A549 treated with CpdA at 1 μM for 4 hours (cell line): ENCODE measurements at places on chromosomes 6 and 20. TPM values are rescaled to one million over a fixed set of nuclear protein-coding genes. Genes with fewer than 3 reads are reported as not detected.

The CST2 gene
- 0.22 to 0.44 TPM (median 0.39 TPM) in 3 of 5 replicates, not detected in the others for total RNA-seq

The TMEM244 gene
- not detected in 5 replicates for total RNA-seq

The NKAIN4 gene
- 6.3 to 10.3 TPM (median 6.7 TPM) in 5 replicates for total RNA-seq

The RXRB gene
- total RNA-seq: 17.7 to 24.3 TPM (median 22.1 TPM) in 5 replicates

The KLHDC3 gene
- 25.6 to 34.3 TPM (median 29.9 TPM) in 5 replicates for total RNA-seq
